GM03348 (cell line): ENCODE measurements at places on chromosomes 4 and X.

DNA sequence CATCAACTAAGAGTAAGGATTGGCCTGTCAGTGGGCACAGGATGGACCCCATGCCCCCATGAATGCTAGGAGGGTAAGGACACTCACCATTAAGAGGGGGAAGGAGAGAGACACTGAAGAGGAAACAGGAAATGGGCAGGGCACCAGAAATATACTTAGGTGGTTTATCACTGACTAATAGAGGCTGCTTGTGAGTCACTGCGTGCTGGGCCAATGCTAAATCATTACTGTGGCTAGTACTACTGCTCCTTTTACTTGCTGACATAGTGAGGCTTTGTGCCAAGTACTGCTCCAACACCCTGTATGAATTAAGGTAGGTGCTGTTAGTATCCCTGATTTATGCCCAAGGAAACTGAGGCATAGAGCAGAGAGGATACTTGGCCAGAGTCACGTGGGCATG is 130.4 kb upstream of the FRMPD4 start:
- DNase-seq, result peak; percentile 51

- DNase-seq, result no peak
These were observed 118.7 kb downstream of the ZNF330 start for GRCh38 chr4:141339391-141339790.

- DNase-seq, result no peak
These were observed 932.4 kb downstream of the PCDH18 start for GRCh38 chr4:136599890-136600289.

DNA sequence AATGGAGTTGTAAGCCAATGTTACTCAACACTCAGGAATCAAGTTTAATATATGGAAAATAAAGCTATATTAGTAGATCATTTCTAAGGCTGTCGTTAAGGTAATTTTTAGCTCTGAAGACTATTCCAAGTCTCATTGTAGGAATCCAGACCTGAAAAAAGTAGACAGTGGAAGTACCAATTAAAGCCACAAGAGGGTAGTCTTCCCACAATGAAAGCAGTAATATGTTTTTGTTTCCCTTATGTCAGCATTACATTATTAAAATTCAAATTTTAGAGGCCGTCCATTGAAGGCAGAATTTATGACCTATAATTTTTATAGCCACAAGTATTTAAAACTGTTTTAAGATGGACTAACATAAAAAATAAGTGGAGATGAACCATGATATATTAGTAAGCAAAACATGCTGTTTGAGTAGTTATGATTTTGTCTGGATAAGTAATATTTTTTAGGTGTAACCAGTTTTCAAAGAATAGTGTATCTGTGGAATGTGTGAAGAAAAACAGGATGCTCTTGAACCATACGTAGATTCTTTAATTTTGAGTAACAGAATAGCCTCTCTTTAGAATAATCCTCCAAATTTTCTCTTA is 372.6 kb upstream of the TECRL start:
- DNase-seq, result peak; percentile 35

DNA sequence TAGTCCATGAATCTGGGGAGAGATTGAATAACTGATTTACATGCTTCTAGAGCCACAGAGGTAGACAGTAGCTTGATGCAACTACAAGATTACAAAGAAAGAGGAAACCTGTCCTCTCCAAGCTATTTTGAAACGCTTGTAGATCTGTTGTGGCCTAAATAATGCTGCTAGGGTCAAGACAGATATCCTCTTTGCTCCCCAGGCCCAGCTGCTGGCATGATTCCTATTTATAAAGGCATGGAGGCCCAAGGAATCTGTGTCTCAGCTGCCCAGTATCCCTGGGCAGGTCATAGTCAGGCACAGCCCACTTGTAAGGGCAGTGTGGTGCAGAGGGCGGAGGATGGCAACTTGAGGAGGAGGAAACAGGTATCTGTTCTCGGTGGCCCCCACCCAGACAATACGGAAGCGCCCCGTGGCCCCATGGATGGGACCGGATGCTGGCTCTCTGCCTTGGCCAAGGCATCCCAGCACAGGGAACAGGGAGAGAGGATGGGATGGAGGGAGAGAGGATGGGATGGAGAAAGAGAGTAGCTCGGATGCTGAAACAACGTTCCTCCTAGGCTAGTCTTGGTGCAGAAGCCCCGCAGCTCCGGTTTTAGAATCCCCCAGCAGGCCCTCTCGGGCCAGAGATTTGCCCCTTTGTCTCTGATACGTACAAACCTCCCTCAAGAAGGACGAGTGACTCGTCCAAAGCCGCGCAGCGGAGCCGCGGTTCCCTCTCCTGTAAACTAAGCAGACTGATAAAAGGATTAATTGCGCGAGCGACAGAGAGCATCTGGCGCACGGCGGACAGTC is 767 bp upstream of the SMIM20 start:
- DNase-seq, result peak; percentile 29

DNA sequence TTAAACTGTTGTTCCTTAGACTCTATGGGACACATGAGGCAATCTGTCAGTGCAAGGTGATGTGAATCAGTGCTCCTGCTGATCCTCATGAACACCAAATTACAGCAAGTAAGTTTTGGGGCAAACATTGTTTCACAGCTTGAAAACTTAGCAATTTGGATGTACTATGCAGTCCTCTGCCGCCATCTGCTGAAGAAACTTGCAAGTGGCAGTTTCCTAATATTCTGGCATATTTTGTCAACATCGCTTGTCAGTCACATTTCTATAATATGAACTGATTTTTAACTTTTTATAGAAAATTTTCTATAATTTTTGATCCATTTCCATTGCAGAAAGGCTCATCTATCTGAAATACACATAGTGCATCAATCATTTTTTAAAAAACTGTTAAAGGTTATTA is 56.3 kb downstream of the ZAR1 start:
- DNase-seq, result peak; percentile 18

GRCh38 chr4:109186458-109186945 is 116.0 kb downstream of the COL25A1 start:
- no peak for DNase-seq

GRCh38 chr4:41169256-41169800 is 45.0 kb downstream of the APBB2 start:
- DNase-seq, result no peak

DNA sequence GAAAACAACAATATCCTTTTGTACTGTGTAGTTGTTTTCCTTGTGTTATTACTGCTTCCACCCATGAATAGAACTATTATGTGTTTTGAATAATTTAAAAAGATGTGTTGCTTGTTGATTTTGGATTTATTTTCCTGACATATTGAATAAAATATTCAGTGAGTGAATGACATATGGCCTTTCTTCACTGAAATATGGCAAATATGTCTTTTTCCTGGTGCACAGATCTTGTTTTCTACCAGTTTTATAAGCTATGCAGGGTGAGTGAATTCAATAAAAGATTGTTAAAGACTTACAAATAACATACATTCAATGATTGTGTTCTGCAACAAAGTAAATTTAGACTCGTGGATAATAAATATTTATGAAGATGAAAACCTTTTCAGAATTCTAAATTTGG is 1216.3 kb upstream of the ADGRL3 start:
- no peak for DNase-seq

DNA sequence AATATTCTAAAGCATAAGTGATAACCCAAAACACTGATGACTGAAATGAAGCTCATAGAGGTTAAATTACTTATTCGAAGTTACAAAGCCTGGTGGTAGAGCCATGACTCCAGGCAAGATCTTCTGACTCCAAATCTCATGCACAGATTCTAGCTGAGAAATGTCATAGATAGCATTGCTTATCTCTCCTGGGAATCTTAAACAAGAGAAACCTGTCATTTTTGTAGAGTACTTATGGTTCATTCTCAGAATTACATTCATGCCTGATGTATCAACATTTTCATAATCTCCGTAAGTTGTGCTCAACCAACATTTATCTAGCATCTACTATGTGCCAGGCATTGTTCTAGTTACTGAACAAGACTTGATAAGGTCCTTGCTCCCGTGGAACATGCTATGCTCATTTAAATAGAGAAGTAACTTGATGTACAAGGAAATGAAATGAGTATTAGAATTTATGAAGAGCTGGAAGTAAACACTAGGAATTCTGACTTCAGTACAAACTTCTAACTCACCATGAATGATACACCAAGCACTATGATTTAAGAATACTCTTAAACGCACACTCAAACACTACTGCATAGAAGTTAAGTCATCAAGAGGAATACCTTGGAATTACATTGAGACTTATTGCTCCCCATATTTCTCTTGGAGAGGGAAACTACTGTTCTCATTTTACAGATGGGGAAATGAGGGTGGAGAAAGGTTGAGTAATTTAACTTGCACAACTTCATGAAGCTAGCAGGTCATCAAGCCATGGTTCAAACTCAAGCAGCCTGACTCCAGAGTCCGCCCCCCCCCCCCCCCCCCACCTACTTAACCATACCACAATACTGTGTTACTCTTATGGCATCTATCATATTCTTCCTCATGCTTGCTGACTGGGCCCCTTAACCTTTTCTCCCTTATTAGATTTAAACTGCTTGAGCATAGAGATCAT is 45.4 kb downstream of the MBNL3 start:
- no peak for DNase-seq

DNA sequence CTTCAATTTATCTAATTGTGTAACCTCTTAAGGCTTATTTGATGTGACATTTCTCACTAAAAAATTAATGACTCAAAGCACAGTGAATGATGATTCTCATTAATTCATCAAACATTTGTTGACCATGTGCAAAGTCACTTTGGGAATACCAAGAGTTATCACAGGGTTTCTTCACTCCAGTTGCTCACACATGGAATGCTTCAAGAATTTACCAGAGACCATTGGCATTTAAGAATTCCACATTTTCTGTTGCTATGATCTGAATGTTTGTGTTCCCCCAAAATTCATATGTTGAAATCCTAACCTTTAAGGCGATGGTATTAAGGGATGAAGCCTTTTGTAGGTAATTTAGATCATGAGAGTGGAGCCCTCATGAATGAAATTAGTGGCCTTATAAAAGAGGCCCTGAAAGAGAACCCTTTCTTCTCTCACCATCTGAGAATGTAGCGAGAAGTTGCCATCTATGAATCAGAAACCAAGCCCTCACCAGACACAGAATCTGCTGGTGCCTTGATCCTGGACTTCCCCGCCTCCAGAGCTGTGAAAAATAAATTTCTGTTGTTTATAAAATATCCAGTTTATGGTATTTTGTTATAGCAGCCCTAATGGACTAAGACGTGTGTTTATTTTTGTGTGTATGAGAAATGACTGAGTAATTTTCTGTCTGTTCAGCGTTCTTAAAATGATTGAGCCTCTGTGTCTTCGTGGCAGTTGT is 16.4 kb upstream of the SRPX start:
- peak; percentile 14 for DNase-seq

- no peak for DNase-seq
These were observed 38.3 kb upstream of the MMAA start for GRCh38 chr4:145580906-145581305.

- no peak for DNase-seq
These were observed 98.5 kb upstream of the MAGEB16 start for GRCh38 chrX:35699642-35700041.

- DNase-seq, result peak; percentile 46
These were observed 14.6 kb upstream of the DCTD start for GRCh38 chr4:182931691-182932345.

DNA sequence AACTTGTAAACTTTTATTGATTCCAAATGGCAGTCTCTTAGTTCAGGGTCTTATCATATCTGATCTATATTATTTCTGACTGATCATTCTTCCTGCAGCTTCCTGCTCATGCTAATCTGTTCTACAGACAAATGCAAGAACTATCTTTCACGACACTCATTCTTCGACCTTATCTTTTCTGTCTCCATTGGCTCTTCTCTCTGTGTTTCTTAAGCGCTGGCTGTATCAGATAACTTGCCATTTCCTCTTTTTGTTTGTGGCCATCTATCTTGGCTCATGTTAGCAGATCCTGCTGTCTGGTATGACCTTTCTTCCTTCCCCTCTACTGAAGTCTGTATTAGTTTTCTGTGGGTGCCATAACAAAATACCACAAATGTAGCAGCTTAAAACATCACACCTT is 230.5 kb upstream of the PUDP start:
- no peak for DNase-seq

DNA sequence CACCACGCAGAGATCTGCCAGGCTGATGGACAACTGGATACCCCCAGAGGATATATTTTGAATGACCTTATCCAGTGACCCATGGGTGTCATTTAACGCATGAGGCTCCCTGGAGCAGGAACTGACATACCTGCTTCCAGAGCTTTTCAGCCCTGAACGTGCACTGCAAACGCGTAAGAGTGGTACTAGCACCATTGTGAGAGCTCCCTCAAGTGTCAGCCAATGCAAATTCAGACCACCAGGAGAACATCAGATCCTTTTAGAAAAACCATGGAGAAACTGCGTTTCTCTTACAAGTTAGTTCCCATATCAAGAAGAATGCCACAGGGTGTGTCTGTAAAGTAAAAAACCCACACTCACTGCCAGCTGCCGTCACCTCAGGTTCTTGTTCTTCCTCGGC is 7.3 kb downstream of the TREX2 start:
- DNase-seq, result peak; percentile 33

GRCh38 chrX:56802921-56803849 is 74.1 kb downstream of the NBDY start:
- peak; percentile 61 for DNase-seq

DNA sequence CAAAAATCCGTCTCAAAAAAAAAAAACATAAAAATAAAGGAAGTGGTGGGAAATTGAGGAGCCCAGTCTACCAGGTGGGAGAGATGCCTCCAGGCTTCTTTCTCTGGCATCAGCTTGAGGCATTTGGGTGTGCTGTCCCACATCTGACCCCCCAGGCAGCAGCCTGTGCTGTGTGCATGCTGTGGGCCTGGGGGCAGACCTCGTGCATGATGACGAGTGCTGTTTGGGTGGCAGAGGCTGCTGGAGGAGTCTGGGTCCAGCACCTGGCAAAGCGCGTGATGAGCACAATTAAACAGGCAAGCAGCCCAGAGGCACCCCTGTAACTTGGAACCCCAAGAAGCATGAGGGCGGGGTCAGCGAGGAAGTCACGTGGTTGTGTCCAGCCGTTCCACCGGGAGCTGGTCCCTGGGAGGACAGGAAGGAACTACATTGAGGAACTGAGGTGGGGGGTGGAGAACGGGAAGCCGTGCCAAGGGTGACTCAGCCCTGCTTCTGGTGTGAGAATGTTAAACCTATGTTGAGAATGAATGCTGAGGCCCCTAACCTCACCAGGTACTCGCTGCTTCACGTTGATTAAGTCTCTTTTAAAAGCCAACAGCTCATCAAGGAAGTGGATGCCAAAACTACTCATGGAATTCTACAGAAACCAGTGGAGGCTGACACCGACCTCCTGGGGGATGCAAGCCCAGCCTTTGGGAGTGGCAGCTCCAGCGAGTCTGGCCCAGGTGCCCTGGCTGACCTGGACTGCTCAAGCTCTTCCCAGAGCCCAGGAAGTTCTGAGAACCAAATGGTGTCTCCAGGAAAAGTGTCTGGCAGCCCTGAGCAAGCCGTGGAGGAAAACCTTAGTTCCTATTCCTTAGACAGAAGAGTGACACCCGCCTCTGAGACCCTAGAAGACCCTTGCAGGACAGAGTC is 6.1 kb downstream of the TACC3 start:
- DNase-seq, result peak; percentile 58
